ENCODE measurements at places on chromosomes 7 and 10.
A peak's percentile ranks its signal among the peaks of the same experiment; 100 is the strongest.

DNA sequence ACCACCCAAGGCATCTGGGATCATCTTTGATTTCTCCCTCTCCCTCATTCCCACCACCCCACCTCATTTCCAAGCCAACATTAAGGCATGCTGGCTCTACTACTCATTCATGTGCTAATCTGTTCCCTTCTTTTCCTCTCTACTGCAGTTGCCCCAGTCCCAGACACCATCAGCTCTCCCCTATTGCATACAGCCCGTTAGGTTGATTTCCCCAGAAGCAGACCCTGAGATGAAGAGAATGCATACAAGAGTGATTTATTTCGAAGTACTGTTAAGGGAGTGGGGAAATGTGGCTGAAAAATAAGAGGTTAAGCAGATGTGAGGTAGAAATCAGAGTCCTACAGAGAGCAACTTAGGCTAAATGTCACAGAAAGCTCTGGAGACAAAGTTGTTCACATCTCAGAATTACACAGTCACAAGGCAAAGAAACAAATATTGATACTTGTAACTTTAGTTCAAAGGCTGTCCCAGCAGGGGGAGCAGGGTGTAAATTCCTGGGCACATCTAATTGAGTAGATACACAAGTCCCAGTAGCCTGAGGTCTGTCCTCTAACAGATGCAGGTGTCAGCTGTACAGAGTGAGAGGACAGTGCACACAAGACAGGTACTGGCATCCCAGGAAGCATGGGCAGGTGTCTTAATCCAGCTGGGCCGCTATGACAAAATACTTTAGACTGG lies 20.9 kb downstream of the AKR1D1 start:
- no peak for DNase-seq

- DNase-seq, result no peak
Measured at GRCh38 chr7:82897500-82897899, 265.2 kb downstream of the PCLO start.

DNA sequence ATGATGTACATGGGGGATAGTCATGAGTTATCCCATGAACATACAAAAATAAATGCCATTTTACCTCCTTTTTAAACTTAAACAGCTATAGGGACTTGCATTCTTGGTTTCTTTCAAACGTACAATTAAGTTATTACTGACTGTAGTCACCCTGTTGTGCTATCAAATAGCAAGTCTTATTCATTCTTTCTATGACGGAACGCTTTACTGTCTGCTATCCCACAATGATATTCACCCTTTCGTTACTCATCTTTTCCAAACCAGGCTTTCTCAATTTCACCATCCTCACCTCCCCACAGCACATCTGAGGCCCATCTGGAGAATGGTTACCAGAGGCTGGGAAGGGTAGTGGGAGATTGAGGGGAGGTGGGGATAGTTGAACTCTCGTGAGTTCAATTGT lies 218.8 kb downstream of the PHF14 start:
- no peak for DNase-seq

- no peak for DNase-seq
Measured at GRCh38 chr10:98309366-98310355, 41.7 kb upstream of the LOXL4 start.

- peak; percentile 46 for DNase-seq
Measured at GRCh38 chr10:48406204-48406603, 99.7 kb downstream of the MAPK8 start.

DNA sequence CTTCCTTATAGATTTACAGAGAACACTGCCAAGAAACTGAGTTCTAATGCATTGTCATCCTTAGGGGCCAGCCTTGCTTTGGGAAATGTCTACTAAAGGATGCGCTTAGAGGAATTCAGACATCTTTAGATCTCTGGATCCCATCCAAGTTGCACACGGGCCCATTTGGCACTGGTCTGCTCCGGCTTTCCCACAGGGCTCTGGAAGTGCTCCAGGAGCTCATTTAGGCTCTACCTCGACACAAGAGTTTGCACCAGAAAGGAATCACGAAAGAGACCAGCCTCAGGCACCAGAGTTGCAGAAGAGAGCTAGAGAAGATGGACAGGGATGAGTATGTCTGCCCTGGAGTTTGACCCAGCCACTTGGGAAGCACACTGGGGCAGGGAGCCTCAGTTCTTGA lies 150.1 kb upstream of the TMEM72 start:
- DNase-seq, result peak; percentile 16

- no peak for DNase-seq
Measured at GRCh38 chr10:71209731-71210541, 2.4 kb upstream of the UNC5B start.

GRCh38 chr10:122341141-122341810 lies 33.2 kb upstream of the PLEKHA1 start:
- DNase-seq, result no peak

DNA sequence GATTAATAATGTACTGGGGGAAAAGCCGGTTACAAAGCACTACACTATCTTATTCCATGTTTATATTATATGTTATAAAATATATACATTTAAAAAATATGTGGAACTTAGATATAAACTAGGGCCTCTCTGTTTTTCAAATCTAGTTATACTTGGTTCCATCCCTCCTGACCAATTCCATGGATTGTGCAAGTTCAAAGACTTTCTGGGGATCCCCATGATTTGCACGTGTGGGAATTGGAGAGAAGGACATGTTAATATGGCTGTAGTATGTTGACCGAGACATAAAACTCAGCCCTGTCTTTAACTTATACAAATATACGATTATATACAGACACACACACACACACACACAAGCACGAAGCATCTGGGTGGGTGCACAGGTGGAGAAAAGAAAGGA lies 18.8 kb upstream of the ECHDC3 start:
- no peak for DNase-seq

- no peak for DNase-seq
Measured at GRCh38 chr7:116403265-116403664, 96.3 kb upstream of the CAV2 start.

DNA sequence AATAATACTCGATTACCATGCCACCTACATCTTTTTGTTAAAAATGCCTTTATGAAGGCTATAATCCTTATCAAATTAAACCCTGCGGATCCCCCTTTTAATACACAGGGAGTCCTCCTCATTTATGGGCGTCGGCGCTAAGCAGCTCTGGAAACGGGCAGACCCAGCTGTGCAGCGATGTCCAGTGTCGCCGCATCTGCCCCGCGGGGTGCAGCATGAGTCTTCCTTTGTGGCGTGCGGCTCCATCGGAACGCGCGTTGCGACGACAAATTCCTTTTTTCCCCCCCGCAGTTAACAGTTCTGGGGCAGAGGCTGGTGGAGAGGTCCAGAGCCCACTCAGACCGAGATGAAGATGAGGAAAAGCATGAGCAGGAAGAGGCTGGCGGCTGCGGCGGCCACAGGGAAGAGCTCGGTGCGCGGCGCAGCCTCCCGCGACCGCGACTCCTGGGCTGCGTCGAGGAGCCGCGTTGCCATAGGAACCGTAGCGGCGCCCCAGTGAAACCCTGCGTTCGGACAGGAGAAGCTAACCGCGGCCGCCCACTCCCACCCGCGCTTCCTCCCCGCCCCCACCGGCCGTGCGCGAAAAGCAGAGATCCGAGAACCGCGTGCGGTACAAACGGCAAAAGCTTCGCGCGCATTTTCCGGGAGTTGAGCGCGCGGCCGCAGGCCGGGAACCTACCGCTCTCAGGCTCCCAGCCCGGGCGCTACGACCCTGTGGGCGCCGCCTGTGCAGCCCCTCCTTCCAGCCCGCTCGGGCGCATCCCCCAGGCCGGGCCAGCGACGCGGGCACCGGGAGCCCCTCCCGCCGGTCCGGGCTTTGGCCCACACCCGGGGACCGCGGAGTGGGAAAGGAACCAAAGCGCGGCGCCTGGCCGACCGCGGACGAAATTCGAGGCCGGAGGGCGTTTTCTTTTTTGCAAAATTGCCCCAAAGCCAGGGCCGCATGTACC lies 130.6 kb downstream of the SPAG6 start:
- DNase-seq, result peak; percentile 5

DNA sequence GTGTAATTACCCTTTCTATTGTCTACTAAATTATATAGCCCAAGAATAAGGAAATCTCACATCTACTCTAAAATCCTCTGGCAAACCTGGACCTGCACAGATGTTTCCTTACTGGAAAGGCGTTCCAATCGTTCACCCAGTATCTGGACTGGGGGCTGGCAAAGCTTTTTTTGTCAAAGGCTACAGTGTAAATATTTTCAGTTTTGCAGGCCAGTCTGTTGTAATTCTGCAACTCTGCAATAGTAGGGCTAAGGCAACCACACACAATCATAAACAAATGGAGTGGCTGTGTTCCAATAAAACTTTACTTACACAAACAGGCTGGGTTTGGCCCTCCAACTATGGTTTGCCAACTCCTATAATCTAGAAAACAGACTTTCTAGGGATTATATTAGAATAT lies 56.2 kb downstream of the GLI3 start:
- no peak for DNase-seq

- no peak for DNase-seq
Measured at GRCh38 chr10:85043207-85043606, 714.8 kb downstream of the CCSER2 start.

DNA sequence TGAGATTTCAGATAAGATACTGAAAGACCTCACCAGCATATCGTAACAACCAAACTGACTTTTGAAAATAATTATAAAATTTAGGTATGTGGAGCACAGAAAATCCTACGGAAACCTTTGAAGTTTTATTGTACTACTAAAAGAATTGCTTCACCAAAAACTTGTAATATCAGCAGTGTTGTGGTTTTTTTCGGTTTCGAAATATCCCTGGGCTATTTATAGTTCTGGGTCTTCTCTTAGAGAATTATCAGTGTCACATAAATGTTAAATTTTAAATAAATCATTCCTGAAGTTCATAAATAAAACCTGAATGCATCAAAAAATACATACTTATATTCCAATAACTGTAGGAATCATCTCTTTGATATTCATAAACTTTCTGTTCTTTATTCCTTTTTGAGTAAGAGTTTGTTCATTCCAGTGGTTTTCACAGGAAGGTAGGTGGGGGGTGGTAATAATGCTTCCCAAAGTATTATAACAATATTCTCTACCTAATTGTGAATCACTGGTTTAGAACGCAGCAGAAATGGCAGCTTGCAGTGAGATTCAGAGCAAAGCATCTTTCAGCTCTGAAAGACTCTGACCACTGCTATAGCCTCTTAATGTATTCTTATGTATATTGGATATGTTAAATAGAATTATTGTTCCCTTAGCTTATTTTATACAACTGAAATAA lies 60.2 kb downstream of the ZNF277 start:
- no peak for DNase-seq

DNA sequence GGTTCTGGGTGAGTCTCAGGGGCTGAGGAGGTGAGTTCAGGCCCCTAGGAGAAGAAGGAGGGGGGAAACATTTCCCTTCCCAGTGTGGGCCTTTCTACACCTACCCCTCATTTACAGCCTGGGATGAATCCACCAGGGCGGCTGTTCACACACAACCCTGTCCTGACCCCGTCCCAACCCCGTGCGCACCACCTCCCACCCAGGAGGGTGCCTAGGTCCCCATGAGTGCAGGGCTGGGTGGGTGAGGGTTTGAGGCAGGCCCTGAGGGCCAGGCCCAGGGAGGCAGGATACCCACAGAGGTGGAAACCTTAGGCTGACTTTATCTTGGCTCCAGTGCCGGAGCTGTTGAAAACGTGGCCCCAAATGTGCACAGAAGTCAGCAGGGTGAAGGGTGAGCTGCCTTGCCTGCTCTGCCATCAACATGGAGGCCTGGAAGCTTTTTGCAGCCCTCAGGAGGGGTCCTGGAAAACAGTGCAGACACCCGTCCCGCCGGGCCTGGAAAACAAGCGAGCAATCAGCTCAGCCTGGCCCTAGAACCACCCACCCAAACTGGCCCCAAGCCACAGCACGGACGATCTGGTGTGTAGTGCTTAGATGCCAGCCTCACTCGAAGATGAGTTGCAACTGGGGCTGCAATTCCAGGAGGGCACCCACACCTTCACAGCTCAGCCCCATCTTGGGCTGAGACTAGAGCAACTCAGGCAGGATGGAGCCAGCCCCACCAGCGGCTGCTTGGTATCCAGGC lies 9.3 kb upstream of the RET start:
- no peak for DNase-seq

DNA sequence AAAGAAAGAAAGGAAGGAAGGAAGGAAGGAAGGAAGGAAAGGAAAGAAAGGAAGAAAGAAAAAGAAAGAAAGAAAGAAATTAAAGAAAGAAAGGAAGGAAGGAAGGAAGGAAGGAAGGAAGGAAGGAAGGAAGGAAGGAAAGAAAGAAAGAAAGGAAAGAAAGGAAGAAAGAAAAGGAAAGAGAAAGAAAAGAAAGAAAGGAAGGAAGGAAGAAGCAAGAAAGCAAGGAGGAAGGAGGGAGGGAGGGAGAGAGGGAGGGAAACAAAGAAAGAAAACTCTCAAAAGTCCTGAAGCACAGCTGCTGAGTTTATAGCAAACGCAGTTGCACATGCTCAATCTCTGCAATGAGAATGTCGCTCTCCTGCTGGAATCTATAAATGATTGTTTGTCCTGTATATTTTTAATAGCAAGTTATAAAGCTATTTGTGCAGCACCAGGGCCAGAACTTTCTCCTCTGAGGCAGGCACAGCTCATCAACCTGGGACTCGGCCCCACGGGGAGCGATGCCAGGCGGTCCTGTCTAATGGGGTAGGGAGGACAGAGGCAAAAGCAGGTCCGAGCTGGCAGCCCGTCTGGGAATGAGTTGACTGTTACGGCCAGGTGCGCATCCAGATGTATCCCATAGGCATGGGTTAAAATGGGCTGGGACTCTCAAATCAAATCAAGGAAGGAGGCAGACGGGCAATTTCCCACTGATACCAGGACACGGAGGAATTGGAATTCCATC lies 118.0 kb upstream of the PFKP start:
- DNase-seq, result no peak

DNA sequence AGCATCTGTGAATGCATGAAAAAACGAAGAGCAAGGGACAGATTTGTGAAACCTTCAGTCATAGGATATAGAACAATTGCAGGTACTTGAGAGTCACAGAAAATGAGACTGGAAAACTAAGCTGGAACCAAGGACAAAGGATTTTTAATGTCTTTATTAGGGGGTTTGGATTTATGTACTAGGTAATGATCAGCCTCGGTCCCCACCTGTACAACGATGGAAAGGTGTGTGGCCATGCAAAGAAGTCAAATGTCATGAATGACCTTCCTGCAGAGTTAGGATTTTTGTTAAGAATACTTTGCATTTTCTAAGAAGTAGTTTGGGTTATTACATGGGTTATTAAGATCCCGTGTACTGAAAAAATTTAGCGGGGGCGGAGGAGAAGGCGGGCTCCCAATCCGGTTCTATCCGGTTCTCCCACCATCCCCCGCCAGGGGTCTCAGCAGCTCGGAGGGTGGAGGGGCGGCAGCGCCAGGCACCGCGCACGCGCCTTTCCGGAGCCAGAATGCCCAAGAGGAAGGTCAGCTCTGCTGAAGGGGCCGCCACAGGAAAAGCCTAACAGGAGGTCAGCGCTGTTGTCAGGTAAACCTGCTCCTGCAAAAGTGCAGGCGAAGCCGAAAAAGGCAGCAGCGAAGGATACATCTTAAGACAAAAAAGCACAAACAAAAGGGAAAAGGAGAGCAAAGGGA lies 327.5 kb upstream of the PLXDC2 start:
- DNase-seq, result peak; percentile 20

DNA sequence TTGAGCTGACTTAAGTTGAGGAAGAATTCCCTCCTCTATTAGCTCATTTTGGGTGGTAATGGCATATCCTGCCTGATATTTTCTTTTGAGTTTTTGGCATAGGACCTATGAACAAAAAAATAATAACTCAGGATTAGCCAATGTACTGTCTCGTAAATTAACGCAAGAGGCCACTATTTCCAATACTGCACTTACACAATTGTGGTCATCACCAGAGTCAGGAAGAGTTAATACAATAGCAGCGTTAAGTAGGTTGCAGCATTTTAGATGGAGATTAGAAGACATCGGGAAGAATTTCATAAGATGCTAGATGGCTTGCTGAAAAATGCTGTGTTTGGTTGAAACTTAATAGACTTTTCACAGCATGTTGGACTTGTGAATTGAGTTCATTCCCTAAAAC lies 36.4 kb downstream of the ANTXRL start:
- no peak for DNase-seq

- DNase-seq, result no peak
Measured at GRCh38 chr10:36421992-36422391, 703.4 kb upstream of the ANKRD30A start.
